ENCODE measurements at places on chromosomes 16 and 17. TPM values are rescaled to one million over a fixed set of nuclear protein-coding genes. Genes with fewer than 3 reads are reported as not detected.

The TVP23A gene
- total RNA-seq, result not detected

The SLC12A4 gene
- 32.8 TPM for total RNA-seq

The TNFRSF17 gene
- total RNA-seq, result not detected

The RAC3 gene
- 40.5 TPM for total RNA-seq

The RAB37 gene
- 1.3 TPM for total RNA-seq

The KRT25 gene
- total RNA-seq, result not detected

The HP gene
- 0.51 TPM for total RNA-seq

The HOXB6 gene
- 3.3 TPM for total RNA-seq

The PLCG2 gene
- 4.2 TPM for total RNA-seq

The DBNDD1 gene
- total RNA-seq, result 61.3 TPM

The ASPHD1 gene
- total RNA-seq, result 23.7 TPM

The PPP1R1B gene
- total RNA-seq, result not detected

The MYH11 gene
- total RNA-seq, result 0.05 TPM

The CLEC18A gene
- 0.31 TPM for total RNA-seq

The AIPL1 gene
- total RNA-seq, result not detected

The OR1F1 gene
- 0.76 TPM for total RNA-seq

The CCL8 gene
- not detected for total RNA-seq

The TBC1D3G gene
- total RNA-seq, result not detected

The KRT20 gene
- total RNA-seq, result 0.61 TPM

The TMEM238L gene
- total RNA-seq, result not detected

The GOSR2 gene
- 39.7 TPM for total RNA-seq

The AOC2 gene
- total RNA-seq, result 1.9 TPM

The TMC7 gene
- 9.9 TPM for total RNA-seq

The KRTAP4-12 gene
- total RNA-seq, result not detected

The OTOP2 gene
- not detected for total RNA-seq

The WNT3 gene
- 4.3 TPM for total RNA-seq

The TP53TG3C gene
- total RNA-seq, result not detected

The CNP gene
- 71.6 TPM for total RNA-seq

The PLLP gene
- total RNA-seq, result 1.0 TPM

The KRT28 gene
- not detected for total RNA-seq

All from A549 treated with ZK216348 at 1 μM for 4 hours (cell line).